Cardiac muscle cell (in vitro differentiated cells and primary cell): ENCODE measurements at places on chromosomes 7 and 10. TPM values are rescaled to one million over a fixed set of nuclear protein-coding genes. Genes with fewer than 3 reads are reported as not detected.

IFIT3 gene
- total RNA-seq: 0.21 and 0.24 TPM in 2 replicates

GRCh38 chr7:149846436-149847046 lies 8.4 kb downstream of the ZNF862 start:
- no peak for DNase-seq
- no peak overlapping the region for H3K4me3 ChIP-seq
- no peaks in the 10 kb centered on the region for H3K4me1 ChIP-seq
- peaks cover 5% of the 10 kb centered on the region for H3K36me3 ChIP-seq
- no peaks in the 10 kb centered on the region for H3K27me3 ChIP-seq
- no peak overlapping the region for H3K27ac ChIP-seq

GRCh38 chr10:33176688-33177087 lies 157.8 kb downstream of the NRP1 start:
- no peaks in the 10 kb centered on the region for H3K4me1 ChIP-seq
- H3K27ac ChIP-seq: peak overlapping the region; percentile 18
- H3K4me3 ChIP-seq: no peak overlapping the region
- peaks cover 32% of the 10 kb centered on the region for H3K36me3 ChIP-seq
- no peak for DNase-seq
- no peaks in the 10 kb centered on the region for H3K27me3 ChIP-seq

ZNF503 gene
- total RNA-seq: 110 and 124 TPM in 2 replicates

DNA sequence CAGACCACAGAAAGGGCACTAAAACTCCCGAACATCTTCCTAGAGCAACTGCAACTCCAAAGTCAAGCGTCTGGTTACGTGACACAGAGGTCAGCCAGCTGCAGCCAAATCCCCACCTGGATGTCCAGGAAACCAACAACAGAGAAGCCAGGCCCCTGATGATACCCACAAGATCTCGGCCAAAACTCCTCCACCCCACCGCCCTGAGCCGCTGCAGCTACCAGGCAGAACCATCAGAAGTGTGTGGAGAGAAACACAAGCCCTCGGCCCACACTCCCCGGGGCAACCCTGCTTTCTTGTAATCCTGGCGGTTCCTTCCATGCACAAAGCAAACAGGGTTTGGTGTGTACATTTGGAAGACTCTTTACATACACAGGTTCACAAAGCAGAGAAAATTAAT lies 8.7 kb downstream of the CHST15 start:
- no peak for DNase-seq
- H3K4me1 ChIP-seq: no peaks in the 10 kb centered on the region
- no peaks in the 10 kb centered on the region for H3K36me3 ChIP-seq
- H3K4me3 ChIP-seq: no peak overlapping the region
- H3K27ac ChIP-seq: no peak overlapping the region
- peaks cover 3% of the 10 kb centered on the region for H3K27me3 ChIP-seq

GRCh38 chr10:48564466-48565160 lies 40.3 kb downstream of the ARHGAP22 start:
- H3K27me3 ChIP-seq: no peaks in the 10 kb centered on the region
- no peaks in the 10 kb centered on the region for H3K36me3 ChIP-seq
- no peak overlapping the region for H3K27ac ChIP-seq
- no peaks in the 10 kb centered on the region for H3K4me1 ChIP-seq
- no peak for DNase-seq
- no peak overlapping the region for H3K4me3 ChIP-seq

- no peak overlapping the region for H3K27ac ChIP-seq
- H3K36me3 ChIP-seq: no peaks in the 10 kb centered on the region
- no peak overlapping the region for H3K4me3 ChIP-seq
- H3K27me3 ChIP-seq: peaks cover 3% of the 10 kb centered on the region
Measured at GRCh38 chr10:48976196-48976595, 36.6 kb upstream of the LRRC18 start.

GRCh38 chr7:1087952-1088920 lies at the start of gene GPER1:
GPER1 (plus strand) TSS chr7:1088113; CDS start chr7:1091729, 3,616 bp downstream.
- no peaks in the 10 kb centered on the region for H3K36me3 ChIP-seq
- H3K4me3 ChIP-seq: peak within 1 kb of the TSS; percentile 7
- peak; percentile 75 for DNase-seq
- H3K27me3 ChIP-seq: no peaks in the 10 kb centered on the region
- H3K27ac ChIP-seq: peak within 1 kb of the TSS; percentile 30

DNA sequence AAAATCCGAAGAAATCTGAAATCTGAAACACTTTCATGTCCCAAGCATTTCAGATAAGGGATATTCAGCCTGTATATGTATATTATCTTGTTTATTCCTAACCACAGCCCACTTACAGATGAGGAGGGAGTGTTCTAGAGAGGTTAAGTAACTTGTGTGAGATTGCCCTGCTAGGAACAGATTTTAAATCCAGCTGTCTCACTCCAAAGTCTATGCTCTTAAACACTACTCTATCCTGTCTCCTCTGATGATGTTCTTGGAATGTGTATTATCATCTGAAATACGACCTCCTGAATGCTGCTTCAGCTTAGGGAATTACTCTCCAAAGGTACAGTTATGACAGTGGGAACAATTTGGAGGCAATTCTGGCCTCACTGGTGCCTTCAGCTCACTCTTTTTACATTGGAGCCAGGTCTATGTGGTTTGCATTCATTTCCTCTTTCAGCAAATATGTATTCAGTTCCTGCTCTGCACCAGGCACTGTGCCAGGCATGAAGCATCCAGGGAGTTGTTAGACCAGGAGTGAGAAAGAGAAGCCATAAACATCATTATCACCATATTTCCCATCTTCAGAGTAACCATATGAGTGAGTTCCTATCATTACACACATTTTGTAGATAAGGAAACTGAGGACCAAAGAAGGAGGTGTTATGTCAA lies 70.2 kb downstream of the NOC3L start:
- H3K4me3 ChIP-seq: no peak overlapping the region
- H3K4me1 ChIP-seq: no peaks in the 10 kb centered on the region
- no peaks in the 10 kb centered on the region for H3K27me3 ChIP-seq
- DNase-seq: peak; percentile 87
- no peaks in the 10 kb centered on the region for H3K36me3 ChIP-seq

- no peaks in the 10 kb centered on the region for H3K27me3 ChIP-seq
- no peak overlapping the region for H3K4me3 ChIP-seq
- H3K36me3 ChIP-seq: no peaks in the 10 kb centered on the region
- no peak overlapping the region for H3K27ac ChIP-seq
- no peak for DNase-seq
Measured at GRCh38 chr7:25068502-25069213, 56.4 kb downstream of the CYCS start.

GRCh38 chr7:37908221-37908788 lies 8.3 kb downstream of the SFRP4 start:
- peak; percentile 79 for DNase-seq
- no peaks in the 10 kb centered on the region for H3K4me1 ChIP-seq
- H3K4me3 ChIP-seq: no peak overlapping the region
- H3K27ac ChIP-seq: no peak overlapping the region

DNA sequence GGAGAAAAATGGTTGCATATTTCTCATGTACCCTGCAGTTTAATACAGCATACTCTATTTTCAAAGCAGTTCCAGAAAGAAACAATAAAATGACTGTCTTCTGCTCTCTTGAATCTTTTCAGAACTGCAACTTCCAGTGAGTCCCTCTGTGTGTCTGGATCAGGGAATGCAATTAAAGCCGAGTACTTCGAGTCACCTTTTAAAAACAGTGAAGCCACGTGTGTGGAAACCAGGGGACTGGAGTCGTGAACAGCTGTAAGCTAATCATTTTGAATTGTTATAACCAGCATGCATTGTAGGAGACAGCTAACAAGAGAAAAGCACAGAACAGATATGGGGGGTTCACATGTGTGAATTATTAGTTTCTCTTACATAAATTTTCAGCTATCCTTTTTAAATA lies 109.1 kb downstream of the CPED1 start:
- H3K4me1 ChIP-seq: no peaks in the 10 kb centered on the region
- no peak for DNase-seq
- no peaks in the 10 kb centered on the region for H3K27me3 ChIP-seq
- H3K27ac ChIP-seq: no peak overlapping the region
- H3K36me3 ChIP-seq: no peaks in the 10 kb centered on the region
- no peak overlapping the region for H3K4me3 ChIP-seq

RSPH10B gene
- total RNA-seq: 0.14 and 1.3 TPM in 2 replicates

DNA sequence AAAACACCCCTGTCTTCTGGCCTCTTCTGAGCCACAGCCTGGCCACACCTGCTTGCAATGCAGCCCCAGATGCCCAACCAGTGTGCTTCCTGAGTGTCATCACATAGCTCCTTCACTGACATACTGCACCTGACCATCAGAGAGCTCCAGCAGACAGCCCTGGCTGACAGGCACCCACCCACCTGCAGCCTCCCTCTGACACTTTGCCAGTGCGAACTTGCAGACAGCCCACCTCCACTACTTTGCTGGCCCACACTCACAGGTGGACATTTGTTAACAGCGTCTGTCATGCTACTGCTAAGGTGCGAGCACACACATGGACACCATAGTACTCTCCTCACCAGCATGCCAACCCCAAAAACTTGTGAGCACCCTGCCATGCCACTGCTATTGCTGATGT lies 740.1 kb downstream of the DNAJB9 start:
- no peak overlapping the region for H3K27ac ChIP-seq
- no peak for DNase-seq
- H3K4me1 ChIP-seq: no peaks in the 10 kb centered on the region
- no peaks in the 10 kb centered on the region for H3K27me3 ChIP-seq
- H3K36me3 ChIP-seq: no peaks in the 10 kb centered on the region

DNA sequence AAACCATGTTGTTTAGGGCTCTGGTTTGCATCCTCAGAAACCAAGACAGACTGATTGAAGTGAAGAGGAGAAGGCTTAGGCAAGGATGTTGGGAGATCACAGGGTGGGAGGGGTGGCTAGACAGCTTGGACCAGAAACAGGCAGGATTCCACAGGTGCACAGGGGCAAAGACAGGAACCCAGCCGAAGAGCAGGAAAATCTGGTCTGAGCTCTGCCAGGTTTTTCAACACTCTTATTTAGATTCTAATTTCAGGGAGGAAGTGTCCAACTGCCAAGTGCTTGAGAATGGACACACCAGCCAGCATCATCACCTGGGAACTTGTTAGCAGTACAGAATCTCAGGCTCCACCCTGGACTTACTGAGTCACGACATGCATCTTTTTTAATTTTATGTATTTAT lies 93.8 kb downstream of the MARCHF5 start:
- no peaks in the 10 kb centered on the region for H3K36me3 ChIP-seq
- no peak overlapping the region for H3K27ac ChIP-seq
- H3K4me1 ChIP-seq: no peaks in the 10 kb centered on the region
- no peak for DNase-seq
- no peaks in the 10 kb centered on the region for H3K27me3 ChIP-seq

DNA sequence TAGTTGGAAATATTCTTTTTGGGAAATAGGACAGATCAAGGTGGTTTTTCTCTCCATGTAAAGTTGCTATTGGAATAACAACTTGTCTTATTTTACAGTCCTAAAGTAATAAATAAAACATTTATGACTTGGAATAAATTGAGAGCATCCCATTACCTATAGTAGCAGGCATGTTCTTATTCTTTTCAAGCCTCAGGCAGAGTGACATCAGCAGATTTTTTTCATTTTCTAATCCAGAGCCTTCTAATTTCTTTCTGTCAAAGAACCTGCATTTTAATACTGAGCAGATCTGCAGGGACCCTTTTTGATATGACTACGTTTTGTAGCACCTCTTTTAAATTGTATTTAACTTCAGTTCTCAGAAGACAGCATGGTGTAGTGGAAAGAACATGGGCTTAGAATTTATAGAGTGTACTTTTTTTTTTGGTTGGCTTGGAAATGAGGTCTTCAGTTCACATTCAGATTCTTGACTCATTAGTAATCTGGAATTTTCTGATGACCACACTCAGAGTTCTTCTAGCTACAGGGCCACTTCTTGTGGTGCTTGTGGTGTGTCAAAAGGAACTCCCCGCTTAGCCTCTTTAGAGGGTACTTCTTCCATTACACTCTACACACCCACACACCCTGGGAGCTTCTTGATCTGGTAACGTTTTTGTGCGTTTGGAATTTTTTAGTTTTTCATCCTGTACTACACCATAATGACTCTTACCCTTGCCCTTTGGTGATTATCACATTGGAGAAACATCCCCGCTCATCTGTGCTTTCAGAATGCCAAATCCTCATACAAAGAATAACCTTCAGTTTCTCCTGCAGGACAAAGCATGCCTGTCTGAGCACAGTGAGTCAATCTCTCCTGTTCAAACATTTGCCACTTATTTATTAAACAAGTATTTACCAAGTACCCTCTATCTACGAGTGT lies 34.6 kb downstream of the AGK start:
- H3K27me3 ChIP-seq: no peaks in the 10 kb centered on the region
- DNase-seq: peak; percentile 87
- no peaks in the 10 kb centered on the region for H3K36me3 ChIP-seq
- H3K27ac ChIP-seq: no peak overlapping the region
- H3K4me3 ChIP-seq: no peak overlapping the region
- H3K4me1 ChIP-seq: no peaks in the 10 kb centered on the region

SMKR1 gene
- 0.39 TPM in 1 of 2 replicates, not detected in the other for total RNA-seq

GRCh38 chr10:132590752-132591121 lies 53.1 kb downstream of the INPP5A start:
- H3K4me3 ChIP-seq: no peak overlapping the region
- DNase-seq: no peak
- H3K36me3 ChIP-seq: no peaks in the 10 kb centered on the region
- no peaks in the 10 kb centered on the region for H3K27me3 ChIP-seq

DNA sequence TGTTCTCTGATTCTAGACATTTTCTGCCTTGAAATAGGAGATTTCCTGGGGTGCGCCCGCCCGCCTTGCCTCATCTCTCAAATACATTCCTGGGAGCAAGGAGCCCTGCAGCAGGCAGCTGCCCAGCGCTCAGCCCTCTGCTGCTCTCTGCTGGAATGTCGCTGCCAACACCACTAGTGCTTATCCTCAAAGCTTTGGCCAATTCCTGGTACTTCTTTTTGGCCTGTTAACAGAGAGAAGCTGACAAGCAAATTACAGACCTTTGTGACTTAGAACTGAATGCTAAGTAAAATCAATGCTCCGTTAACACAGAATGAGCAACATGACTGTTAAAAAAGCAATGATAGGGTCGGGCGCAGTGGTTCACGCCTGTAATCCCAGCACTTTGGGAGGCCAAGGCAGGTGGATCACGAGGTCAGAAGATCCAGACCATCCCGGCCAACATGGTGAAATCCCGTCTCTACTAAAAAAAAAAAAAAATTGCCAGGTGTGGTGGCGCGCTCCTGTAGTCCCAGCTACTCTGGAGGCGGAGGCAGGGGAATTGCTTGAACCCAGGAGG lies 41.9 kb upstream of the SYPL1 start:
- no peak overlapping the region for H3K4me3 ChIP-seq
- no peaks in the 10 kb centered on the region for H3K36me3 ChIP-seq
- no peaks in the 10 kb centered on the region for H3K27me3 ChIP-seq
- DNase-seq: peak; percentile 83
- peaks cover 12% of the 10 kb centered on the region for H3K4me1 ChIP-seq
